BJ (cell line): ENCODE measurements at places on chromosomes 2 and 18. TPM values are rescaled to one million over a fixed set of nuclear protein-coding genes. Genes with fewer than 3 reads are reported as not detected.

Gene INHA
- polyA plus RNA-seq, result 0.94 and 1.5 TPM in 2 replicates

Gene NOSTRIN
- polyA plus RNA-seq, result not detected in 2 replicates

DNA sequence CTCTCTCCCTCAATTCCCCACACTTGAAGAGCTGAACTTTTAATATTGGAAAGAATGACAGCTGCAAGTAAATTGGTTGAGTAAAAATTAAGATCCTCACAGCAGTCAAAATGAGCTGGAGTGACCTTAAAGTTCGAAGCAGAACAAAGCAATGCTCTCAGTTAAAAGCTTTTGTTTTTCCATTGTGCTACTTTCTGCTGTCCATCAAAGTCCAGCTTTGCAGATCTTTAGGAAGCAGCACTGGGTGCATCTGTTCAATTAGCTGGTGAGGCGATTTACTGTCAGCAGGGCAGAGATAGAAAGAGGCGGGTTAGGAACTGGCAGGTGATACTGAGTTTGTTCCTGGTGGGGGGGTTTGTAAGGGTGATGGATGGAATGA is 834.8 kb downstream of the CPS1 start:
- no peak for DNase-seq

DNA sequence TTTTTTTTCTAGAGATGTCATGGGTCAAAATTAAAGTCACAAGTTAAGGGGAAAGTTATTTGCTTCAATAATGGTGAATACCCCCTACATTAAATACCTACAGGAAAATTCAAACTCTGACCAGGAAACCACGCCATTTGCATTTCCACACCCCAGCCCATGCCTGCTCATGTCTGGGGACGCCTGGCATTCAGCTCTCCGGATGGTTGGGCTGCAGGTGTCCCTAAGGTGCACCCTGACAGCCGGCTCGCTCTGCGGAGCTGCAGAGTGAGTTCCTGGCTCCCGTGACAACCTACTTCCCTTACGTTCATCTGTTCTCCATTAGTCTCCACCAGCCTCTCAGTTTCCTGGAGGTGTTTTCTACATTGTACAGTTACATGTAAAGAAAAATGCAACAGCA is 122.7 kb upstream of the RIOK3 start:
- DNase-seq, result no peak

DNA sequence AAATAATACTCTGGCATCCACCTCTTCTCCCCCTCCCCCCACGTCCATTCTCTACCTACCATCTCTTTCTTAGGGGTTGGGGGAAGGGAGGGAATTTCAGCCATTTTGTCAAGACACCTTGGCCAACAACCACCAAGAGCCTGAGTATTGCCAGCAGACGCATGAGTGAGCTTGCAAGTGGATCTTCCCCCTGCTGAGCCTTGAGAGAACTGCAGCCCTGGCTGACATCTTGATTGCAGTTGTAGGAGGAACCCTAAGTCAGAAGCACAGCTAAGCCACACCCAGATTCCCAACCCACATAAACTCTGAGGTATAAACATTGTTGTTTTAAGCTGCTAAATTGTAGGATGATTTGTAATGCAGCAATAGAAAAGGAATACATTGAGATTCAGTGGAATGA is 165.6 kb downstream of the TMEFF2 start:
- no peak for DNase-seq

GRCh38 chr2:169038338-169038757 is 7.2 kb upstream of the ABCB11 start:
- no peak for DNase-seq

DNA sequence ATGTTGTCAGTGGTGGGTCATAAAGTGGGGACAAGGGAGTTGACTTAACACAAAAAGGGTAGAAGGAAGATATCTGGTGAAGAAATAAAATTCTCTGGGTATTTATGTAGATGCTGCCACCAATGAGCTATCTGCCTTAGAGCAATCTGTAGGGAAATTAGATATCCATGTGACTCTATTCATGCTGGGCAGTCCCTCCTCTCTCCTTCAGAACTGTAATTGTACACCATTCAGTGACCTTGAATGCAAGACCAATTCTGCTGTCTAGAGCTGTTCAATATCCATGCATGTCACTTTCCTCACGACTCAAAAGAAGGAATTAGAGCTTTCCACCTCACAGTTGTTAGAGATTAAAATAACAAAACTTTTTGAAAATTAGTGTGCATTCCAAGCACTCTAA is 28.6 kb upstream of the TDRD15 start:
- no peak for DNase-seq

GRCh38 chr2:112084689-112085374 is 29.8 kb downstream of the TMEM87B start:
- no peak for DNase-seq

GRCh38 chr2:160566717-160567116 is 73.1 kb upstream of the RBMS1 start:
- peak; percentile 31 for DNase-seq
